Jurkat, Clone E6-1 (cell line): ENCODE measurements at places on chromosomes 11 and 22.

- no peak for DNase-seq
Measured at GRCh38 chr11:102283116-102283485, 34.2 kb upstream of the BIRC3 start.

GRCh38 chr11:118415062-118415738 is 13.8 kb downstream of the ATP5MG start:
- no peak for DNase-seq

- DNase-seq, result no peak
Measured at GRCh38 chr22:30230330-30230729, 16.2 kb downstream of the LIF start.

DNA sequence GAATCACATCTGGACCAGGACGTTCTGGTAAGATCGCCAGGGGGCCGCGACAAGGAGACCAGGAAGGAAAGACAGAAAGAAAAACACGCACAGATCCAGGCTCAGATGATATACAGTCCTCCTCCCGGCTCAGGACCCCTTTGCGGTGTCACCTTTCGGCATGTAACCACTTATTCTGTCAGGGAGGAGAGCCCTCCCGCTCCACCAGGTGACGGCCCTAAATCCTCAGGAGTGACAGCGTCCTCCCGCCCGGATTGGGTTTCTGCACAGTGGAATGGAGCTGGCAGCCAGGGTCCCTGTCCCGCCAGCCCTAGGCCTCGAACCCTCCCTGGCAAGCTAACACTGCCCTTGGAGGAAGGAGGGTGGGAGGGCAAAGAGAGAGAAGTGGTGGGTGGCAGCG is 24.3 kb upstream of the KCNQ1OT1 start:
- no peak for DNase-seq

GRCh38 chr22:46041642-46042041 is 64.7 kb upstream of the WNT7B start:
- no peak for DNase-seq
